ENCODE measurements at places on chromosomes 7 and 10.
A peak's percentile ranks its signal among the peaks of the same experiment; 100 is the strongest.

- DNase-seq, result no peak
Observed at GRCh38 chr7:104980841-104981671, 32.9 kb upstream of the KMT2E start.

DNA sequence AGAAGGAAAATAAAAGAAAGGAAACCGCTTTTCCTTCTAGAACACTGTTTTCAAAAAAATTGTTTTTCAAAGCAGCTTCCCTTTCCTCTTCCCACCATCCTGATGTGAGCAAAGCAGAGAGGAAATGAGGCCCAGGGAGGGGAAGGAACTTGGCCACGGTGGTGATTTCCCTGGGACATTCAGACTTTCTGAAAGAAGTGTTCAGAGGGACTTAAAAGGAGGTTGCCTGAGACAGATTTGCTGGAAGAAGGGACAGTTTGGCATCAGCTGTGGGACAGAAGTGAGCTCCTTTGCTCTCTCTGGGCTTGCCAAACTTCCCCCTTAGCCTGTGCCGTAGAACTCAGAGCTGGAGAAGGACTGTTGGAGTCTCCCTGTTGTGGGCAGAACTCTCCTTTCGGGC lies 30.3 kb downstream of the ADCYAP1R1 start:
- DNase-seq, result no peak

- no peak for DNase-seq
Observed at GRCh38 chr7:113154117-113154516, 35.8 kb upstream of the SMIM30 start.

DNA sequence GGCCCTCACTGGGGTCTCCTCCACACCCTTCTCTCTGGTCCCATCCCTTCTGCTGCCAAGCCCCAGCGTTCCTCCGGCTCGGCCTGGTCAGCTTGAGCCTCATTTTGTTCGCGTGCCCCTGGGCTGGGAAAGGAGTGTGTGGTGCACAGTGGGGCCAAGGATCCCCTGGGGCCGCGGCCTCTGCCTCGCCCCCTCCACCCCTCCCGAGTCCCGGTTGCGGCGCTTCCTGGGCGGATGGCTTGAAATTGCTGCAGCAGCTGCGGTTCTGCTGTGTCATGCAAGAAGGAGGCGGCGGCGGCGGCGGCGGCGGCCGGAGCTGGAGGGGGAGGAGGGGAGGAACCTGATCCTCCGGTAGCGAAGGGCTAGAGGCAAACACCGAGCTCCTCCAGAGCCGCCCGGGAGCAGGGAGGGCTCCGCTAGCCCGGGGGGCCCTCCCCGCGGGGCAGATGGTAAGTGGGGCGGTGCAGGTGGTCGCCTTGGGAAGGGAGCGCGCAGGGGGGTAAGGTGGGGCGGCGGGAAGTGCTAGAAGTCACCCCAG lies 217.8 kb upstream of the MKLN1 start:
- DNase-seq, result peak; percentile 29

DNA sequence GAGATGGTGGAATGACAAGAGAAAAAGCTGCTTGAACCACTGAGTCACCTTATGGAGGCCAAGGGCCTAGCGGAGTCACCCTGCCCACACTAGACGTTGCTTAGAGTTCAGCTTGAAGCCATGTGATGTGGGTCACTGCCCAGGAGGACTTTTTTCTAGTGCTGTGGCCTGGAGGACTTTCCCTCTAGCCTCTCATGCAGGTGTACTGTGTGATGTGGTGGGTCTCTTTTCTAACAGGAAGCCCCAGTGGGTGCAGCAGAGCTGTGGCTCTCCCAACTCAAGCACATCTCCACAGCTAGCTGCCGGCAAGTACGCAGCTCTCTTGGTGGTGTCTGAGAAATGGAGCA lies 13.6 kb downstream of the POR start:
- no peak for DNase-seq

- DNase-seq, result no peak
Observed at GRCh38 chr7:139741789-139742344, 35.9 kb downstream of the HIPK2 start.

DNA sequence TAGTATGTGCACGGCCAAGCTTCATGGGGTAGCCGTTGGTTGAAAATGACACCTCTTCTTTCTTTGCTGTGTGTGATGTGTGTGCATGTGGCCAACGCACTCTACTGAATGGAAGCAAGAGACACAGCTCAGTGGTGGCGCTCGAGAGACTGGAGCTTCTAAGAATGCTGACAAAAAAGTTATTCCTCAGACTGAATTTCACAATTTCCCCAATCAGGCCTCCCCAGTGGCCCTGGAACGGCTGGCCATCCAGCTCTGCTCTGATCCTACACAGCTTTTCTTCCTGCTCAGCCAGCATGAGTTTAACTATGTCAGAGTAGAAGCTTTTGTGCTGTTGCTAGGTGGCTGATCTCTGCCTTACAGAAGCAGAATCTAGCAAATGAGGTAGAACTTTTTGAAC lies 186.7 kb upstream of the PLXDC2 start:
- DNase-seq, result no peak

DNA sequence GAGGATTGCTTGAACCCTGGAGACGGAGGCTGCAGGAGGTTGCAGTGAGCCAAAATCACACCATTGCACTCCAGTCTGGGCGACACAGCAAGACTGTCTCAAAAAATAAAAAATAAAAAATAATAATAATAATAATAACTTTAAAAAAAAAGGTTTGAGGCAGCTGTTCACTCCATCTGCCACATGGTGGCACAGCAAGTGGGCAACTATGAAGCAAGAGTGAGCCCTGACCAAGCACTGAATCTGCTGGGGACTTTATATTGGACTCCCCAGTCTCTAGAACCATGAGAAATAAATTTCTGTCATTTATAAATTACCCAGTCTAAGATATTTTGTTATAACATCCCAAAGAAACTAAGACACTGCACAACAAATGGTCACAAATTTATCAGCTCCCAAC lies 14.6 kb upstream of the BRI3 start:
- no peak for DNase-seq

DNA sequence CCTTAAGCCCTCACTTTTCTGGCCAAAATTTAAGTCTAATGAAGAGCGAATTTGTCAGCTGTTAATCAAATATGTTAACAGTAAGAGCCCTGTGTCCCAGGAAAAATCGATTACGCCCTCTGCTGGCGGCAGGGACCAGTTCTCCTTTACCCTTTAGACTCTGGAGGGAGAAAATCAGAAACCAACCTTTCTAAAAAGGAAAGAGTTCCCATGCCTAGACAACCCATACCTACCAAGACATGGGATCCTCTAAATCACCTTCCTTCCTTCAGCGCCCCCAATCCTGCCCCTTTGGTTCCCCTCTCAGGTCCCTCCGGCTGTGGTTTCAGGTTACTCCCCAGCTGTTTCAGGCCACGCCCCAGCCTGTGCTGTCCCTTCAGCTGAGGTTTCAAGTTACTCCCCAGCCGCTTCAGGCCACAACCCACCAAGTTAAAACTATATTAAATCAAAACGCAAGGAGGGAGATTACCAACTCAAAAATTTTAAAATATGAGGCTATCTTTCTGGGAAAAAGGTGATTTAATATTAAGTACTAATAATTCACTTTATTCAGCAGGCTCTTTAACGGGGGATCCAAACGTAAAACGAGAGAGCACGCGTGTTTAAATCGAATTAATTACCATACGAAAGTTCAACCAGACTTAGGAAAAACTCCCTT lies 1.4 kb upstream of the AKR1B15 start:
- peak; percentile 31 for DNase-seq

DNA sequence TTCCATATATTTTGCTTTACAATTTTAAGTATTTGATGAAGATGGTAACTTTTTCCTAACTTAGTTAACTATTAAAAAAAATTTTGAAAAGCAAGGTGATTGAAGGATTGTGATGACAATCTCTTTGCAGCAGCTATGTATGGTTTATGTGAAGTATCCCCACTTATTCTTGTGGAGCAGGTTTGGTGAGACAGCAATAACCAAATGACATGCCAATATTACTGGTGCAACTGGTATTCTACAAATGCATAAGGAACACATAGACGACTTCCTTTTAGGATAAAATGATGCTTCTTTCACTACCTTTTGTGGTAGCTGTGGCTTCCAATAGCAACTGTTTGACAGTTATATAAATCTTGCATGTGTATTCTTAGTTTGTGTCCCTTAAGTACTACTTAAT lies 465.3 kb downstream of the PLXDC2 start:
- no peak for DNase-seq

DNA sequence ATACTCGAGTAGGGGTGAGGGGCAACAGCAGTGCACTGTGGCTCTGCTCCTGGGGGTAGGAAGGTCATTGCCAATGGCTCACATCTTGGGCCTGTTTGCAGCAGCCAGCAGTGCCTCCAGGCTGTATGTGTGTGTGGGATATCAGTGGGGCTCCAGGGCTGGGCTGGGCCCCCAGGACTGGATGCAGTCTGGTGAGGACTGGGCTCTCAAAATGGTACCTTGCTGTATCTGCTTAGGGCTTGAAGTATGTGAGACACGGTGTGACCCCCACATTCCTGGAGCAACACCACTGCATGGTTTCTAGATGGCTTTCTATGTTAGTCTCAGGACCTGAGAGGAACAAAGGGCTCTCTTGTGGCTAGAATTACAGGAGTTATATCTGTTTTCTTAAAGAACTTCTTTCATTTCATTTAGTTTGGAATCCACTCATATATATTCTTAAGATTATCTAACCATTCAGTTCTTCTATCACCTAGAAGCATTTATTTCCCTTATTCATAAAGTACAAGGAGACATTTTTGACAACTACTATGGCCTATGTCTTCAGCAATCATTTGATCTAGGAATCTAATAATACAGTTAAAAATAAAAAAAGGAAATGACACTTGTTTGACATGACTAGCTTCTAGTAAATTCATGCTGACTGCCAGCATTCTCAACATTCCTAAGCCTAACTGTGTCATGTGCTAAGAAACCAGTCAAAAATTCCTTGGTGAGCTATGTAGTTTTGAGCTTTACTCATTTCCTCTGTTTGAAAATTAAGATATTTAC lies 443.2 kb upstream of the SEMA3A start:
- no peak for DNase-seq

GRCh38 chr7:41459183-41459582 lies 243.7 kb downstream of the INHBA start:
- DNase-seq, result no peak

GRCh38 chr10:128505346-128505745 lies 379.1 kb upstream of the MKI67 start:
- no peak for DNase-seq

- DNase-seq, result no peak
Observed at GRCh38 chr10:113214331-113214730, 264.3 kb downstream of the TCF7L2 start.

DNA sequence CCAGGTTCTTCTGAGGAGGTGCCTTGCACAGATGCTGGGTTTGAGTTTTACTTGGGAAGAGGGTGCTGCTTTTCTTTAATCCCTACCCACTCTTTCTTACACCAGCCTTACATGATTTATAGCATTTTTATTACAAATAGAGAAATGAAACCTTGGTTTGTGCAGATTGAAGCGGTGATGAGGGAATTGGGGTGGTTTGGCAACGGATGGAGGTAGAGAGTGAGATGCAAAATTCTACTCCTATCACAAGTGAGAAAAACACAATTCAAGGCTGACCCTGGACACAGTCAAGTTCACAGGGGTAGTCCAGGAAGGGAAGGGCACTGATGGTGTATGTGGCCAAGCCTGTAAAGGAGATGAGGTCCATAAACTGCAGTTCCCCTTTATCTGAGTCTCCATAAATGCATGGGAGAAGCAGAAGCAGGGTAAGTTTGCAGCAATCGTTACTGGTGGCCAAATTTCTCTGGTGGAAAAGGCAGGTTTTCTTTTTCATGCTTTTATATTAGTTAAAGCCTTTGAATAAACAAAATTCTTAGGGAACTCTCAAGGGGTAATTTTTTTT lies 214.3 kb downstream of the JAZF1 start:
- no peak for DNase-seq

DNA sequence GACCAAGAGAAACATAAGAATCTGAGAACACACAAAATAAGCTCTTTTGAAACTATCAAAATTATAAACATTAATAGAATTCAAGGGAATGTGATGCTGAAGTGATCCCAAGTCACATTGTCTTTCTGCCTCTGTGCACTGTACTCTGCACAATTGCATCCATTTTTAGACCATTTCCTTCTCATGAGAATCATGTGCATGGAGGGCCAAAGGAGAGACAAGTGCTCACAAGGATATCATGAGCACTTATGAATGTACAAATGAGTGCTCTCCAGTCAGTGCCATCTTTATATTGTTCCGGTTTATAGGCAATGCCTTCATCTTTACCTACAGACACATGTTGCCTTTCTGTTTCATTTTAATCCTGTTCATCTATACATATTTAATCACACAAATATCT lies 36.9 kb downstream of the MET start:
- DNase-seq, result no peak

GRCh38 chr10:98055841-98056516 lies 25.6 kb upstream of the CRTAC1 start:
- DNase-seq, result no peak

DNA sequence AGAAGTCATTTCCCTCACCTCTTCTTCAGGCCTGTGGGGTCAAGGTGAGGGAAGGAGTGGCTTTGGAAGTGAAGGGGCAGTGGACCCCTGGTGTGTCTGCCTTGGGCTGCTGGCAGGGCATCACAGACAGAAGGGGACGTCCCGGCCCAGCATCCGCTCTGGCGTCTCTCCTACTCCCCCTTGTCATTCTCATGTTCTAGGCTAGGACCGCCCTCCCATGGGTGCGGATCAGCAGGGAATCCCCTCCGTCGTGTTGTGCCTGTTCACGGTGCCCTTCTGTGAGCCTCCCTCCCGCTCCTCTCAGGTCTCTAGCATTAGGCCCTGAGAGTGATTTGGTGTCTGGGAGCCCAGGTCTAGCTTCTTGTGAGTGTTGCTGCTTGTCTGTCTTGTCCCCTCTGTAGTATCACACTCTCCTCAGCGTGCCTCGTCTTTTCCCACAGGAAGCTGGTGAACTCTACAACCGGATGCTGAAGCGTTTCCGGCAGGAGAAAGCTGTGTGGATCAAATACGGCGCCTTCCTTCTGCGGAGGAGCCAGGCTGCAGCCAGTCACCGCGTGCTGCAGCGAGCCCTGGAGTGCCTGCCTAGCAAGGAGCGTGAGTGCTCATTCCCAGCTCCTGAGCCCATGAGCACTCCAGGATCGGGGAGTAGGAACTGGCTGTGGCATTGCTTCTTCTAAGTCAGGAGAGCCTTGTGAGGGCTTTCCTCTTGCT lies 8.5 kb downstream of the CALHM2 start:
- no peak for DNase-seq

GRCh38 chr7:126411821-126412383 lies 840.8 kb downstream of the GRM8 start:
- DNase-seq, result no peak

DNA sequence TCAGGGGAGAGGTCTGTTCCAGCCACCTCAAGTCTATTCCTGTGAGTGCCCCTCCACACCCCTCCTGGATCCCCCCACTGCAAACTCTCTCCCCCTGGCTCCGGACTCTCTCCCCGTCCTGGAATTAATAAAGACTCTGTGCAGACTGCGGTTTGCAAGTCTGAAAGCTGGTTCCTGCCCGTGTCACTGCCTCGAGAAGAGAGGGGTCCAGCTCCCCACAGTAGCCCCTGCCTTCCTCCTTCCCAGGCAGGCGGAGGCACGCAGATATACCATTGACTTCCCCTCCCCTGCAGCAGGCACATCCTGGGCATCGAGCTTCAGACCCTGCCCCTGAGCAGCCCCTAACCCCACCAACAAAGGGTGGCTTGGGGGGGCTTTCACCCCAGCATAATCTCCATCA lies 2.2 kb upstream of the ELN start:
- DNase-seq, result no peak

GRCh38 chr7:56538541-56539429 lies 422.6 kb upstream of the NUPR2 start:
- no peak for DNase-seq
